AG08396 (cell line): ENCODE measurements at places on chromosomes 16 and 17.
A peak's percentile ranks its signal among the peaks of the same experiment; 100 is the strongest.

DNA sequence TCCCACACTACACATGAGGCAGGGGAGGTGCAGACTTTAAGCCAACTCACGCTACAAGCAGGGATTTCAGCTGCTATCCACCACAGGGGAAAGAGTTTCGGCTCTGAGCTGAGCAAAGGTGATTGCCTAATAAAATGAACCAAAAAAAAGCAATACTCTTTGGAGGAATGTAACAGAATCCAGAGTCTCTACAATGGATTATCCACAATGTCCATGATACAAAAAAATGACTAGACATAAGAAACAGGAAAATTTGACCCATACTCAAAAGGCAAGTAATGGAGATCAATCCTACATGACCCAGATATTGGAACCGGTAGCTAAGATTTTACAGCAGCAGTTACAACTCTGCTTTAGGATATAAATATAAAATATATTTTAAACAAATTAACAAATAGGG, 19.0 kb upstream of the TMEM204 start:
- DNase-seq: no peak

- no peak for DNase-seq
Measured at GRCh38 chr17:31470592-31470991, 79.1 kb downstream of the RAB11FIP4 start.

DNA sequence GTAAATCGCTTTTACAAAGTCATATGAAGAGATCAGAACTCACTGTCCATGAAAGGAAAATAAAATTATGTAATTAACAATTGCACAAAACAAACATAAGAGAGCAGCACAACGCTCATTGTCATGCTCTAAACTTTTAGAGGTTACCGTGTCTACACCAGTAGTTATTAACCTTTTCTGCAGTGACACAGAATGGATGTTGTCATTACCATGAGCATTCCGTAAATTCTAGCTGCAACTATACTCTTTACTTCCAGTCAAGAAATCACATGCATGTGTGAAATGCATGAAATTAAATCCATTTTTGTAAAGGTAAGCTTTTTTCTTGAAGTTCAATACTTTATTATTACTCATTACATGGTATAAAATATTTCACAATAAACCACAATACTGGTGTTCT, 38.2 kb downstream of the USP32 start:
- no peak for DNase-seq

DNA sequence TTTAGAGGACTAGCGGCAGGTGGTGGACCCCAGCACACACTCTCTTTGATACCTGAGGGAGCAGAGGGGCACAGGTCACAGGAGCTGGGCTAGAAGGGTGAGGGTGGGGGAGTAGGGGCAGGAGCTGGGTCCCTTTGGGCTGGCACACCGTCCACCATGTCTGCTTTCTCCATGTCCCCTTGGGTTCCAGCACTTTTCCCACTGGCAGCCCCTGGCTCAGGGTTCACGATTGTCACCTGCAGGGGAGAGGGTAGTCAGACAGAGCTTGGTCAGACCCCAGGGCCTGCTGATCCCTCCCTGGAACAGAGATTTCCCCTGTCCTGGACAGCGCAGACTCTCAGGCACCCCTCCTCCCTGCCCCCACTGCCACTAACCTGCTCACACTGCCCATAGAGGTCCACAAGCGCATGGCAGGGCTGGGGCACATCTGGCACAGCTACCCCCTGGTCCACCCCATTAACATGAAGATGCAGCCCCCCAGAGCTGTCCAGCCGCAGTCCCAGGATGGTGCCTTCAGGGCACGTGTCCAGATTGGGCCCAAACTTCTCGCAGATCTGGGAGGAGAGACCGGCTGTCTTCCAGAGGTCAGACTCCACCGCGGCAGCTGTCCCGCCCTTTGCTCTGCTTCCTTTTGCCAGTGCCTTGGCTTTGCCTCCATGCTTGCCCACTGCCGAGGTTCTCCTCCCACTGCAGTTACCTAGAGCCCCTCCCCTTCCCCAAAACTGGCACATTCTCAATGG, 3.1 kb upstream of the GPS2 start:
- DNase-seq: no peak

DNA sequence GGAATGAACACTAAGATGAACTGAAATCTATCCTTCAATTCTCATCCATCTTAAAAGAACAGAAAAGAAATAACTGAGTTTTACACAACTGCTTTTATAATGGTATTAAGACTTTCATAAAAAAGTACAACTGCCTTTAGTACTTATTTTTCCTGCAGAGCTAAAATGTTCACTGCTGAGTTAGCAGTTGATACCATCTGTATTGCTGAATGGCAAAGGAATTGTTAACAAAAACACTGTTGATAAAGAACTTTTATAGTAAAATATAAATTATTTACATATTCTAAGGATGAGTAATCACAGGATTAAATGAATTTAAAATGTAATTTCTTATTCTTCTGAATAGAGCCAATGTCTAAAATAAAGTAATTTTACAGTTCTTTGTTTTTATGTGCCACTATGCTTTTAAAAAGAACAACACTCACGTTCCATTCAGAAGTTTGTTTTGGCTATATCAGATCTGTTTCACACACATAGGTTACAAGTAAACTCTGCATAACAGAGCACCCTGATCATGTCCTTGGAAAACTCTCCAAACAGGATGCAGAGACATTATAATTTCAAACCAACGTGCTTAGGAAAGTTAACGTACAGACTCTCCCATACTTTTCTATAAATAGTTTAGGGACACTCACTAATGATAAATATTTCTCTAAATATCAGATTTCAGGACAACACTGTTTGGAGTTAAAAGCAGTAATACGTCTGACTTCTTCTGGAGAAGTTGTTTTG, 151.1 kb downstream of the ITFG1 start:
- peak; percentile 15 for DNase-seq

- DNase-seq: no peak
Measured at GRCh38 chr17:72927146-72927545, 165.3 kb downstream of the SLC39A11 start.

GRCh38 chr16:9136596-9136995, 45.2 kb downstream of the HAPSTR1 start:
- DNase-seq: no peak

- DNase-seq: no peak
Measured at GRCh38 chr16:1976216-1976520, 4.3 kb downstream of the TBL3 start.

- no peak for DNase-seq
Measured at GRCh38 chr17:19747829-19748806, at the start of gene ALDH3A1. Gene ALDH3A1 (minus strand): TSS chr17:19748298. CDS start chr17:19745129, 3,169 bp downstream.

DNA sequence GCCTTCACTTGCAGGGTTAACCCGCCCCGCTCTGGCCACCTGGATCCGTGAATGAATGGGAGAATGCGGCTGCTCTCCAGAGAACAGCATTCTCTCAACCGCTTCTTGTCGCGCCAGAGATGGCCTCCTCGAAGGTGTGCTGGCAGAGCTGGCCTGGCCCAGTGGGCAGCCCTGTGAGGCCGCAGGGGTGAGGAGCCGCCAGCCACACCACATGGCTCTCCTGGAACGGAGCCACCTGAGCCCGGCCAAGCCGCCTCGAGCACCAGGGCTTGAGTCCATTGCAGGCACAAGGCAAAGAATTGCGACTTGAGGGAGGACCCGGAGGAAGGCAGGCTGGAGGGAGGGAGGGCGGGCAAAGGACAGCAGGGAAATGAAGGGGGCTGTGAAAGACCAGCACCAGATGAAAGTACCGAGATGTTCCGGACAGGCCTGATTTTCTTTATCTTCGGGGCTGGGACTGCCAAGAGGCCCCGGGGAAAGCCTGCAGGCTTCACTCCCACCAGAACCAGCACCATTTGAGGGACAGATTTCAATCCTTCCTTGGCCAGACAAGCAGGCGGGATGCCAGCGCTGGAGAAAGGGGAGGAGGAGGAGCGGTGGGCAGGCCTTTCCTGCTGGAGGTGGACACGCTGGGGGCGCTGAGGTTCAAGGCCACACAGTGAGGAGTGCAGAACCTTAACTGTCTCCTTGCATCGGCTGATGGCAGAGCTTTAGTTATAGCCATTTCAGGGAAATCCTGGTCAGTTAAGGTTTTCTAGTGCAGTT, 69.4 kb downstream of the MRC2 start:
- no peak for DNase-seq

DNA sequence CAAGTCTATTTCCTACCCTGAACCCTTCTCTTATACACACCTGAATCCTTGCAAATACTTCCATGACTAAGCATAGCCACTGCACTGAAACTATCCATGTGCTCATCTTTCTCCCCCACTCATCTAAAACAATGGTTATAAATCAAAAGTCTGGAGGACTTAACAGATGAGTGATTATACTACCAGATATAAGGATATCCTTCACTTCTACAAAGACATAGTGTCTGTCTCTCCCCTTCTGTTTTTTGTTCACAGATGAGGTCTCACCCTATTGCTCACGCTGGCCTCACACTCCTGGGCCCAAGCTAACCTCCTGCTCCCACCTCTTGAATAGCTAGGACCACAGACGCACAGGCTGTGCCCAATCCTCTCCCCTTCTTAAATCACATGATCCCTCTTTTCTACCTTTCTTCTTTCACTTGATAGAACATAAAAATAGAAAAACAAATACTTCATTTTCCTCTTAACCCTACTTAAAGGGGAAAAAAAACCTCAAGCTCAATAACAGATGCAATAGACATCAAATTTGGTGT, 19.2 kb downstream of the CEP112 start:
- DNase-seq: no peak

DNA sequence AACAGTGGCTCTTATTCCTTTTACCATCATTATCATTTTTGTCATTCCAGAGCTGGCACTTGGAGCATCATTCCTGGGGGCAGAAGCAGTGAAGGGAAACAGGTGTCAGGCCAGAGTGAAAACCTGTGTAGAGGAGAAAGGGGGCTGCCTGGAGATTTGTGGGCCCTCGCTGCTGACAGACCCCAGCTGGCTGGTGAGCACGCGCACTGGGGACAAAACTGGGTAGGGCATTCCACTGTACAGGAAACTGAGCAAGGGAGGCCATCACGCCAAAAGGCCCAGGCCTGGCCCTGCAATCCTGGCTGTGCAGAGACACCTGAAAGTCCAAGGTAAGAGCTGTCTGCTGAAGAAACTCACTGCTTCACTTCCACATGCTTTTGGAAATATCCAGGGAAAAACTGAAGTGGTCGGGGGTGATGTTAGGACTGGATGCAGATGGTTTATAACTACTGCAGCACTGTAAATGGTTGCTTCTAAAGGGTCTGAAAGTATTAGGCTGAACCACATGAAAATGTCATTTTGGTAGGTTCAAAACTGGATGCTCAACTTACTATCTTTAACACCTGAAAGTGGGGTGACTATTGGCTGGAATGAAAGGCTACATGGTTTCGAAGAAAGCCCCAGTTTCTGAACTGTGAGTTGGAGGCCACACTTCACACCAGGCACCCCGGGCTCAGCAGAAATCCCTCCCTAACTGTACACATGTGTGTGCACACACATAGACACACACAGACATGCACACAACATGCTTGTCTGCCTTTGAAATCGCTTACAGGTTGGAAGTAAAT, 225.0 kb downstream of the C16orf78 start:
- no peak for DNase-seq

DNA sequence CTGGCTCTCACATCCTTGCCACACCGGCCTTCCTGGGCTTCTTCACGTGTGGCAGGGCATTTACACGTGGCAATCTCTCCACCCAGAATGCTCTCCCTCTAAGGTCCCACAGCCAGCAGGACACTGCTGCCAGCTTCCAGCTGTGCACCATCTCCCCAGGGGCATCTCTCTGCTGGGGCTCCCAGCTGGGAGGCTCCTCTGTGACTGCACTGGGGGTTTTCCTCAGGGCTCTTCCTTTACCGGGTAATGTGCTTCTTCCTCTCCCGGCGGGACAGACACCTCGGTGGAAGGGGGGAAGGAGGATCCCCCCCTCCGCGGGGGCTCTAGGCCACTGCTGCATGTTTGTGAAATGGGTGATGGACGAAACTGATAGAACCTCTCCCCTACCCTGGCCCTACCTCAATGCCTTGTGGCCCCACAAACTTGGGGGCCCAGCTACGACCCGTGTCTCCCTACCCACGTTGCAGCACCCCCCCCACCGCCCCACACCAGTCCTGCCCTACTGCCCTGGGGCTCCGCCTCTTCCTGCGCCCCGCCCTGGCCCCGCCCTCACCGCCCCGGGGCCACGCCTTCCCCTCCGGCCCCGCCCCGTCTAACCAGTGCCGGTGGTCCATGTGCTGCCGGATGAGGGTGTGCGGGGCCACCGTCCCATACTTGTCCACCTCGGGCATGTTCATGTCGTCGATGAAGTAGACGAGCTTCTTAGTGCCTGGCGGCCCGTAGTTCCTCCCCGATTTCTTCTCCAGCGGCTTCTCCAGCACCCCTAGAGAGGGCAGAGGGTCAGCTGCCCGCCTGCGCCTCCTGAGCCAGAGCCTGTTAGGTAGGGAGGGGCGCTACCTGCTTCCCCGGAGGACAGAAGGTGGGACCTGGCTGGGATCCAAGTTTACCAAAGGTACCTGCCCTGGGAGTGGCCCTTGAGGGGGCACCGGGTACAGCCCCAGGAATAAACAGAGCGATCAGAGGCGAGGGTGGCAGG, 92.6 kb downstream of the DNAH17 start:
- peak; percentile 72 for DNase-seq

- peak; percentile 86 for DNase-seq
Measured at GRCh38 chr16:31105677-31106213, 2.4 kb upstream of the BCKDK start.

DNA sequence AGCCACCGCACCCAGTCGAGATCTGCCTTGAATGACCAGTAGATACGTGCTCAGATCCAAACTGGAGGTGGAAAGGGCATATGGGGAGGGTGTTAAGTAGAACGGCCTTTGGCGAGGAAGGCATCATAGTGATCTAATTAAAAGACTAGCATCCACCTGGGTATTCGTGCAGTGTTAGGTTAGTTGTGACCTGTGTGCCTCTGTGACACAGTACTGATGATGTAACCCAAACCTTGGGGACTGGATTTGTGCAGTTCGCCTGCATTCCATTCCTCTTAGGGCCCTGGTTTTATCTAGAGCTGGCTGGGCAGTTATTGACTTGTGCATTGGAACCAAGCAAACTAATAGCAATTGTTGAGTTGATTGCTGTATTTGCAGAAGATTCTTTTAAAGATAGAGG, 47.9 kb downstream of the SNX29 start:
- DNase-seq: no peak
